Activated T-cell treated with anti-CD3 and anti-CD28 coated beads, Interleukin-2, amount 50 U/mL, for 24 hours (primary cell): ENCODE measurements at places on chromosomes 16 and 17.

GRCh38 chr17:65850486-65850885, 289.0 kb upstream of the AXIN2 start:
- DNase-seq: no peak

GRCh38 chr16:58152246-58152868, 23.2 kb upstream of the CFAP20 start:
- DNase-seq: no peak

- DNase-seq: peak; percentile 34
Measured at GRCh38 chr16:57591870-57592485, 36.5 kb upstream of the ADGRG1 start.

DNA sequence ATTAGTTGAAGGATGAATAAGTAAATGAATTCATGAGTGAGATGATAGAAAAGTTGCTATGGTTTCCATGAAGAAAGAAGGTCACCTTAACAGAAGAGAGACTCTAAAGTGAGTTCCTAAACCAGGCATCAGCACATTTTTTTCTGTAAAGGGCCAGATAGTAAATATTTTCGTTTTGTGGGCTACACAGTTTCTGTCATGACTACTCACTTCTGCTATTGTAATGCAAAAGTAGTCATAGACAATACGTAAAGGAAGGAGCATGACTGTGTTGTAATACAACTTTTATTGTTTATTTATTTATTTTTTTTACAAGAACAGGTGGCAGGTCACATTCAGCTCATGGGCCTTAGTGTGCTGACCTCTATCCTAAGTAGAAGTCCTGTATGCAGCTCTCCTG, 426.1 kb upstream of the DYNLRB2 start:
- DNase-seq: no peak
